ENCODE measurements at places on chromosomes 4 and X.

DNA sequence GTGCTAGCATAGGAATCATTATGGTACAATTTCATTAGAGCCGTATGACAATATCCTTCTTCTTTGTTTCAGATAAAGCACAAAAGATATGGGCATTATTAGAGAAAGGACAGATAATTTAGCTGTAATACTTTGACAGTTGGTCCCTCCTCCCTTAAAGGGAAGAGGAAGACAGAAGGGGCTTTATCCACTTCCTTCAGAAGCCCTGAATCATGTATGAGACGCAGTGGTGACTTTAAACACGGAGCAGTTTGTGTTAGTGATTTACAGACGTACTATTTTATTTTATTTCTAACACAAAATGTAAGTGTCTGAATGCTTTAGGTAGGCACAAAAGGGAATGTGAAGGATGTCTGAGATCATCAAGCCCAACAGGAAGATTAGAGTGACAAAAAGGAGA, 467.7 kb downstream of the IL15 start:
- DNase-seq = no peak

DNA sequence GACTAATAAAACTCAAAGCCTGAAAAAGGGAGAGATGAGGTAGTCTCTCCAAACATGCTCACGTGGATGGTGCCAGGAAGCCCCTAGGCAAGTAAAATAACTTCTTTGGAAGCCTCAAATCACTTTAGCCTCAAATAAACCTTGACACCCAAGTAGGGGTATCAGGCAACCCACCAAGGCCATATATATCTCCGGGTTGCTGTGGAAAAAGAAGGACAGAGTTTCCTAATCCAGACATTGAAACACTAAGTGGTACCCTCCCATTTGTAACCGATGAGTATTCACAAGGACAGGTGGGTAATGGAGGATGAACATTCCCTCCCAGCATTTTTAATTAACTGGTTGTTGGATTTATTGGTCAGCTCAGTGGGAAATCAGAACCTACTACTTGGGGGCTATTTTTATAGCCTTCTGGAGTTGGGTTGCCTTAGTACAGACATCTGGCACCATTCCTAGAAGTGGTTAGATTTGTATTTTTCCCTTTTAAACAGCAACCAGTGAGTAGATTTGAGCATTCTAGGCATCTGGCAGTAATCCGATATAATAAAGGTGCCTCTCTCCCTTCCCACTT, 87.7 kb downstream of the GPC3 start:
- DNase-seq = no peak

DNA sequence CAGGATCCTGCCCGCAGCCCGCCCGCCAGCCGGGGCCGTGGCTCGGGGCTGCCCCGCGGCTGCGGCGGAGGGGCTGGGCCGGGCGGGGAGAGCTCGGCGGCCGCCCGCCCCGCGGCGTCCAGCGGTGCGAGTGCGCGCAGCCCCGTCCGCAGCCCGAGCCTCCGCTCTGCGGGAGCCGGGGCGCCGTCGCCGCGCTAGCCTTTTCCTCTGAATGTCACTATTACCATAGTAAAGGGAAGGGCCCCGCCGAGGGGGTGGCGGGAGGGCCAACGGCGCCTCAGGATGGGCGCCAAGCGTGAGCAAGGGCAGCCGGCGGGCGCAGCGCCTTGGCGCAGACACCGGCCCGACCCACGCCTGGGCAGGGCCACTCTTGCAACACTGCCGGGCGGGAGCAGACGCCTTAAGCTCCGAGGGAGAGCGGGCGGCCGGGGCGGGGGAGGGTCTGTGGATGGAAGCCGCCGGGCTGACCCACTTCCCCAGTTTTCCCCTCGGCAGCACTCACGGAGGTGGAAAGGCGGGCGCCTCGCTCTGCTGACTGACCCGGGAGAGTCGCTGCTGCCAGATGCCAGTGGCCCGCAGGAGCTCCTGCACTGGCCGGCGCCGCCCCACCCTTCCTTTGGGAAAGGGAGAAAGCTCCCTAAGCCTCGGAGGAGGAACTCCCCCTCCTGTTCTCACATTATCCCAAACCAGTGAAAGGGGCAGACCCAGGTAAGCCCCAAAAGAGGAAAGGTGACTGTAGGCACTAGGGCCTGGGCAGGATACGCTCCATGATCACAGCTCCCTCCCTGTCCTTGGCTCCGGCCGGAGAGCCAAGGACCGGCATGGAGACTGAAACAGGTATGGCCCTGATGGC, 329.4 kb downstream of the HNRNPD start:
- DNase-seq = no peak

DNA sequence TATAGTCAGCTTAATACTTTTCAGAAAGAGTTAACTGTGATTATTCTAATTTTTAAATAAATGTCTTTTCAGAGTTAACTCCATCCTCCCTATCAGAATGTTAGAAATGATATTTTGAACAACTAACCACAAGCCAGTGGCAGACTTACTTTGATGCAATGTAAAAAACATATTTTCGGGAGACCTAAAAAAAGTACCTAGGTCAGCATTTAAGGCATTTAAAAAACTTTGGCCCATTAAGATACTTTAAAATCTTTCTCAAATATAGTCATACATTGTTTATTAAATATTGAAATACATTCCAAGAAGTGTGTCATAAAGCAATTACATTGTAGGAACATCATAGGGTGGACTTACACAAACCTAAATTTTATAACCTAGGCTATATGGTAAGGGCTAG, 426.1 kb downstream of the PABPC4L start:
- no peak for DNase-seq

- DNase-seq = no peak
Observed at GRCh38 chr4:89300499-89300898, 7.1 kb downstream of the GPRIN3 start.

DNA sequence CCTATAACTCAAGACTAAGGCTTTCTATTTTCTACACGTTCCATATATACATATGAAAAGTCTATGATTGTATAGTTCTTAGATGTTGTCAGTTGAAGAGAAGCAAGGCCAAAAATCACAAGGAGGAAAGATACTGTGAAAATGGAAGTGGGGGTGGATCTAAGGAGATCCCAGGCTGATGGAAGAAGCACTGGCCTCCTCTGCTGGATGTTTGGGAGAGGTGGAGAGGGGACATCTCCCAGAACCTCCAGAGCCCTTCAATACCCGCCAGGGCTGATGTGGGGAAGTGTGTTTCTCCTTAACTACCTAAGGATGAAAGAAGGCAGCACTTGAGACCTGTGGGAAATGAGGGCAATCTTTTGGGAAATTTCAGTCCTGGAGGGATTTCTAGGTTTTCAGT, 67.4 kb downstream of the RASGEF1B start:
- no peak for DNase-seq

DNA sequence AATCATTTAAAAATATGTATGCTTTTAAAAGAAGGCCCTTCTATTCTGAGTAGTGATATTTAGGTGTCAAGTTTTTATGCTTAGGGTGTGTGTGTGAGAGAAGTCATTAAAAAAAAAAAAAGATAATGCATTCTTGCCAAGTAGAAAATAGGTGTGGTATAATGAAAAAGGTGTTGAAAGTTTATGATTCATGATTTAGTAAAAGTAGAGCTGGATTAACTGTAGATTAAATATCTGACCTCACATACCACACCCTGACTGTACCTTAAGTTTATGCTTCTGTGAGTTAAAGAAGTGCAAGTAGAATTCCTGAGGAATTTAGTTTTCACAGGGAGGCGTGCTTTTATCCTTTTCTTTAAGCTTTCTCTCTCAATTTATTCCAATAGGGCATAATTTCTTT, 71.1 kb downstream of the BMPR1B start:
- DNase-seq = no peak

Data from NCI-H2081 treated with DMSO at 0.1 percent for 48 hours (cell line).